ENCODE measurements at places on chromosomes 13 and 19.

DNA sequence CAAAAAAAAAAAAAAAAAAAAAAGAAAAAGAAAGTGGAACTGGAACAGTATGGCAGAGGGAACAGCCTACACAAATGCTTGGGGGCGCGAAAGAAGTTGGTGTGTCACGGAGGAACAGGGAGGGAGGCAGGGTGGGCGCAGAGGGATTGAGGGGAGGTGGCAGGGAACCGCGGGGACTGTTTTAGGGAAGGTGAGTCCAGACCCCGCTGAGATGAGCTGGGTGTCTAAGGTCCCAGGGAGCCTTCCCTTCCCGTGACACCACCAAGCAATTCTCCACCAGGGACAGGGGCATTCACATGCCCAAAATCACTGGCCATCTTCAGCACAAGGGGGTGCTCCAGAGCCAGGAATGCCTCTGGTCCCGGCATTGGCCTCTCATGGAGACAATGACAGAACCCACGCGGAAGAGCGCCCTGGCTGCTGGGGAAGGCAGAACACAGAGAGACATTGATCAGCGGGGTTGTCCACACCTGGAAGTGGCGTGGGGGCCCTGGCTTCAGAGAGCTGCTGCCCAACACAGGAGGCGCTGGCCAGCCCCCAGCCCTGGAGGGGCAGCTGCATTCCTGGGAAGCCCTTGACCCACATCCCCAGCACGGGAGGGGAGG, 6.9 kb downstream of the PEAK3 start:
- no peak for DNase-seq

DNA sequence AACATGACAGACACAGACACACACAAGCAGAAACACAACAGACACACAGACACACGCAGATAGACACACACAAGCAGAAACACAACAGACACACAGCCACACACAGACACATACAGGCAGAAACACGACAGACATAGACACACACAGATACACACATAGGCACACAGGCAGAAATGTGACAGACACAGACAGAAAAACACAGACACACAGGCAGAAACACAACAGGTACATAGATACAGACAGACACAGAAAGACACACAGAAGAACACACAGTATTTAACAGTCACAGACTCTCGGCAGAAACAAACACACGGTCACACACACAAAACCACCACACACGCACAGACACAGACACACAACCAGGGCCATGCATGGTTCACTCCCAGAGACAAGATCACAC, 905 bp downstream of the TBXA2R start:
- no peak for DNase-seq

GRCh38 chr13:29281932-29282495, 313.5 kb downstream of the SLC7A1 start:
- no peak for DNase-seq

GRCh38 chr13:109747524-109747923, 38.9 kb downstream of the IRS2 start:
- no peak for DNase-seq

- DNase-seq, result no peak
Measured at GRCh38 chr13:92806215-92806614, 420.4 kb upstream of the GPC6 start.

DNA sequence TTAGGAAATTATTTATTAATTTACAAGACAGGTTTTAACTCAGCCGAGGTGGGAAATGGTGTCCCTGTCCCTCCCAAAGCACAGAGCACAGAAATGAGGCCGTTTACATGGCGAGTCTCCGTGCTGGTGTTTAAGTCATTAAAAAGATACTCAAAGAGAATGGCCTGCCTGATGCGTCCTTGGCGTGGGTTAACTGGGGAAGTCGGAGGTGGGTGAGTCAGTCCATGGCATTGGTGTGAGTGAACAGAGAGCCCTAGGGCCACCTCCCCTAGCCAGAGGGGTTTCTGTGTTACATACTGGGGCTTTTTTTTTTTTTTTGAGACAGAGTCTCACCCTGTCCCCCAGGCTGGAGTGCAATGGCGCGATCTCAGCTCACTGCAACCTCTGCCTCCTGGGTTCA, 3.9 kb downstream of the FEM1A start:
- DNase-seq, result no peak

- DNase-seq, result no peak
Measured at GRCh38 chr19:3759482-3760254, 1.8 kb downstream of the APBA3 start.

GRCh38 chr13:103007427-103007762, 58.8 kb downstream of the SLC10A2 start:
- DNase-seq, result no peak

GRCh38 chr19:1663852-1664251, 11.4 kb upstream of the TCF3 start:
- no peak for DNase-seq

GRCh38 chr13:28526876-28527275, 31.9 kb upstream of the FLT1 start:
- no peak for DNase-seq

GRCh38 chr13:71291842-71292146, 575.2 kb downstream of the DACH1 start:
- no peak for DNase-seq

GRCh38 chr13:59447846-59448620, 715.7 kb downstream of the DIAPH3 start:
- no peak for DNase-seq

DNA sequence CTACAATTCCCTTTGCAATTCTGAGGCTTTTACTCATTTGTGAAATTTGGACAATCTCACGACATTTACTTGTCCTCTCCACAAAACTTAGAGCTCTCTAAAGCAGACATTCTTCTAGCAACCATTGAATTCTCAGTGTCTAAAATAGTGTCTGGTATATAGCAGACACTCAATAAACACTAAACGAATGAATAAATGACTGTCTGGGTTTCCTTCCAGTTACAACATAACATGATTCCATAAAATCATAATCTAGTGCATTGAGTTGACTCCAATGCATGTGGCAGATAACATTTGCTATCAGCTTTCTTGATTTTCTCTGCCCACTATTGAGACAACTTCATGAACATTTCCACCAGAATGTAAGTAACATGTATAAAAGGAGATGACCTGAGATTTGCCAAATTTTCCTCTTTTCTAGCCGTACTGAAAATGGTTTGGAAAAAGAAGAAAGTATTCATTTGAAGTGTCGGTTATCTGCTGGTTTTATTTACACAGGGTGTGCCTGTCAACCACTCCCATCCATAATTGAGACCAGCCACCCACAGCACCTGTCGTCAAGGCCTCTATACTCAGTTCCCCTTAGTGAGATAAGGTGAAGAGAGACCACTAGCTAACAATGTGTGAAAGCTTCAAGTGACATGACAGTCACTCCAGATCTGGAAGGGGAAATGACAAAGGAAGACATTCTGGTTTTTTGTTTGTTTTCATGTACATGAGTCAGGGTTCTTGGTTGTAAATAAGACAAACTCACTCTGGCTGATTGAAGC, 4.8 kb upstream of the SERP2 start:
- no peak for DNase-seq

- DNase-seq, result no peak
Measured at GRCh38 chr19:13665125-13665905, 99.0 kb upstream of the MRI1 start.

DNA sequence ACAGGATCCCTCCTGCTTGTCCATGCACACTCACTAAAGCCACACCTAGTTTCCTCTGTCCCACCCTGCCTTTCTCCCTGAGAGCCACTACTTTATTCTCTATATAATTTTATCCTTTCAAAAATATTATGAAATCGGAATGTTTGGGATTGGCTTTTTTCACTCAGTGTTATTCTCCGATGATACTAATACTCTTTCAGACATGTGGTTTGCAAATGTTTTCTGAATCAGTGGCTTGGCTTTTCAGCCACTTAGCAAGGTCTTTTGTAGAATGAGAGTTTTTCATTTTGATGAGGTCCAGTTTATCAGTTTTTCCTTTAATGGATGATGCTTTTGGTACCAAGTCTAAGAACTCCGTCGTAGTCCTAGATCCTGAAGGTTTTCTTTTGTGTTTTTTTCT, 11.6 kb downstream of the SPATA13 start:
- no peak for DNase-seq

- DNase-seq, result no peak
Measured at GRCh38 chr13:43157796-43158195, 134.4 kb downstream of the DNAJC15 start.

DNA sequence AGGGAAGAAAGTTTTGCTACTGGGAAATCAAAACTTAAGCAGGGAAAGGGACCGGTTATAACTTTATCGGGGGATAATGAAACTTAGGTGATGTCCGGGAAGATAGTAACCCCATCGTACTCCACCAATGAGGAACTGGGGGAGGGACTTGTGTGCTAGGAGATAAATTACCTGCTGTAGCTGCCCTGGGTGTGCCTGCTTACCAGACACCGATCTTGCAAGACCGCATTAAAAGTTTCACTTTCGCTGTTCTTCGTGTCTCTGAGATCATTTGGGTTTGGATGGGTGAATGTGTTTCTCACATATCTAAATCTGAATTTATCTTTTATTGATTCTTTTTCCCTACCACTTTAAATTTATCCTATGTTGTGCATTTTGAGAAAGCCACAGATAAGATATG, 381.4 kb downstream of the SLITRK6 start:
- no peak for DNase-seq

GRCh38 chr13:38814331-38814730, 127.5 kb downstream of the FREM2 start:
- no peak for DNase-seq
